Stimulated activated memory B cell treated with anti-CD40 and anti-IgM and Interleukin-4, amounts not matched to agents 10 μg/mL and 1 μg/mL and 100 μg/mL, for 72 hours (primary cell): ENCODE measurements at places on chromosomes 2 and 18.

- no peak for ATAC-seq
These were observed 187.2 kb upstream of the NOL4 start for GRCh38 chr18:34411952-34412351.

DNA sequence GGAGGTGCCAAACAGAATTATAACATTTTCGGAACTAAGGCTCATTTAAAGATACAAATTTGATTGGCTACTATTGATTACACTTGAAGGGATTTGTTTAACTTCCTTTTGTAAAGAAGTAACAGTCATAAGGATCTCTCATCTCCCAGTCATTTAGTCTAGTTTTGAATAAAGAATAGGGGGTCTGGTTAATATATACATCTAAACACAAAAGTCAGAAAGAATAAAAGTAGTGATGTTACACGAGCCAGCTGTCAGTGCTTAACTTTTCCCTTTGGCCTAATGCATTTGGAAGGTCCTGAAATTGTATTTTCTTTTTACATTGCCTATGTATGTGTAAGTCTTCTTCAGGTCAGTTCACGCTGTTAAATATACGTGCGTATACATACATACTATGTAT is 8.1 kb downstream of the SEPTIN2 start:
- no peak for ATAC-seq

DNA sequence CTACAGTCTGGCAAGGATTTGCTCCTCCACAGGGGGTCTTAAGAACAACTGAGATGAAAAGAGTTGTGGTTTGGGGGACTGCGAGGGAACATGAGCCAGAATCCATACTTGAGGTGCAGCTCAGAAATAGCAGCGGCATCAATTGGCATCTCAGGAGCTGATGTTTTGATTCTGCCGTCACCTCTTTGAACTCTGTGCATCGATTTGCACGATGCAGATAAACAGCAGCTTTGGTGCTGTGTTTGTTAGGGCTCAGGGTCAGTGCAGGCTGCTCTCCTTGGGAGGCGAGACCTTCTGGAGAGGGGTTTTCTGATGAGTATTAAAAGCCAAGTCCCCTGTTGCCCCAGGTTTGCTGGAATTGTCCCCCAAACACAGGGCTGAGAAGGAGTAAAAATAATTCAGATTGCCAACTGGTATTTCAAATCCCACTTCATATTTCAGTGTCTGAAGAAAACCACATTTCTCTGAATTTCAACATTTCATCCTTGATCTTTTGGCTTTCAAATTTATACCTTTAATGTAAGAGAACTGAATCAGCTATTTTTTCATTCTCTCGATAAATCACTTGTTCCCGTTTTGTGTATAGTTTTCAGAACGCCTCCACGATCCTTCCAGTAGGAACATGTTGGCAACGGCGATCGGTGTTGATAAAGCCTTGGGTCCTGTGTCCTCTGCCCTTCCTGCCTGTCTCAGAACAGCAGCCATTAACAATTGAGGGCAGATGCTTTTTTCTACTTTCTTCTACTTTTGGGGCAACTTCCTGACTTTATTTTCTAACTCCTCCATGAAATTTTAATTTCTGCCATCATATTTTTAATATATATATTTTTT is 65.0 kb downstream of the RAB31 start:
- ATAC-seq = no peak

DNA sequence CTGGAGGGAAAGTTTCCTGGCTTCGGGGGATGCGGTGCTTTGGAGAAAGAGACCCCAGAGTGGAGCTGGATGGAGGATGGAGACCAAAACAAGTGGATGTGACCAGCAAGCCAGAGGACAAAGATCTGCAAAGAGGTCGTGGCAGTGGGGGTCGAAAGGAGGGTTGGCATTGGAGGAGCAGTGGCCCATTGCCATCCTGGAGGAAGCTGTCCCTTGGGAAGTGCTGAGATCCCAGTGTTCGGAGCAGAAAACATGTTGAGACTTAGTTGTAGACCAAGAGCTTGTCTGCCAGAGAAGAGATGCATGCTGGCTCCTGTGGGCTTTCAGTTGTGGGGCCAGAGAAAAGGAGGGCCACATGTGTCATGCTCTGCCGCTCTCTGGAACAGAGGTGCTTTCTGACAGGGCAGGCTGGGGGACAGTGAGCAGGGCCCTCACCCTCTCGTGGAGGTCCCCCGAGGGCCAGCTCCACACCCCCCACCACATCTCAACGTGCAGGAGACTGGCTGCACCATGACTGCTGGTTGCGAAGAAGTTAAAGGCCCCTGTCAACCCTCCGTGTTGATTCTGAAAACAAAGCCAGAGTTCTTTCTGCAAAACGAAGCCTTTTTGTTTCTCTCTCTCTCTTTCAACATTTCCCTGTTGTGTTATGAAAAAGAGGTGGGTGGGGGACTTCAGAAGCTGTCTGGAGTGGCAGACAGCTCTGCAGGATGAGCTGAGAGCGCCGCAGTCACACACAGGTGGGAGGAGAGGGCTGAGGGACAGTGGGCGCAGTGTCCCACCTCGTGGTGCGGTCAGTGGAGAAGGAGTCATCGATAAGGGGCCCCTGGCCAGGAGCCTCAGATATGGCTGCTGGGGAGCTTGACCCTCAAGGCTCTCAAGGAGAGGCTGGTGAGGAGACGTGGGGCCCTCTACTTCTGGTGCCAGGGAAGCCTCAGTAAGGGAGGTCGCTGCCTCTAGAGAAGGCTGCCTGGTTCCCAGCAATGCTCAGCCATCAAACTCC is 77.6 kb upstream of the BCL2L11 start:
- ATAC-seq = peak; percentile 85

DNA sequence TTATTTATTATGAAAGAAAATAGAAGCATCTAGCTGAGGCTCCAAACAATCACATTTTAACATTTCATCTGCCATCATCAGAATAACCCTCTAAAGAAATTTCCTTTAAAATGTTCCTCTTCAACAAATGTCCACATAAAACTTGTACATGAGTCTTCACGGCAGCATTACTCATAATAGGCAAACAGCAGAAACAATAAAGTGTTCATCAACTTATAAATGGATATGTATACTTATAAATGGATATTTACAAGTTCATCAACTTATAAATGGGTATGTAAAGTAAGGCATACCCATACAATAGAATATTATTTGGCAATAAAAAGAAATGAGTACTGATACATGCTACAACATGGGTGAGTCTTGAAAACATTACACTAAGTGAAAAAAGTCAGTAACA is 33.5 kb upstream of the ASNSD1 start:
- no peak for ATAC-seq

GRCh38 chr2:181465676-181466375 is 8.6 kb downstream of the ITGA4 start:
- ATAC-seq = no peak

GRCh38 chr2:26184121-26184520 is 11.2 kb downstream of the GAREM2 start:
- no peak for ATAC-seq

DNA sequence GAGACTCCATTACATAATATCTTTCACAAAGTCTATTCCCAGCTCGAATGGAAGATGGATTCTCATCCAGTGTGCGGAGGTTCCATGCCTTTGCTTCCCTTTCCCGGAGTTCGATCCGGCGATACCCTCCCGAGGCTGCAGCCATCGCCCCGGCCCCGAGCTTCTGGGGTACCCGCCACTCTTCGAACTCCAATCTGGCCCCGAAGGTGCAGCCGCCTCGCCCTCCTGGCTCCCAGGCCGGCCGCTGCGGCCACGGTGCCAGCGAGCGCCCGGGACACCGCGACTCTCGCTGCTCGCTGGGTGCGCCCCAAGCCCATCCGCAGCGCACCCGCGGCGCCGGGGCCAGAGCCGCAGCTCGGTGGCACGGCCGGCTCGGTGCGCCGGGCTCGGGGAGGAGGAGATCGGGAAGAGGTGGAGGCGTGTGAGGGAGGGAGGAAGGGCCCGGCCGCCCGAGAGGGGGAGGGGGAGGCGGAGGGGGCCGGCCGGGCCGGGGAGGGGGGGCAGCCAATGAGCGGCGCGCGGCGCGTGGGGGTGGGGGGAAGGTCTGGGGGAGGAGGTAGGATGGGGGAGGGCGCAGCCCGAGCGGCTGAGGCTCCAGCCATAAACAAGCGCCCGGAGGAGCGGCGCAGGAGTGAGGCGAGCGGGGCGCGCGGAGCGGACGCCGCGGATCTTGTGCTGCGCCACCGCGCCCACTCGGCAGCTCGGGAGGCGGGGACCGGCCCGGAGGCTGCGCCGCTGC is at the start of gene CRIM1:
TSS of gene CRIM1 (plus strand) at position 628 of the 739 bp plus-strand sequence. CDS start 515 bp downstream, outside the sequence.
- peak; percentile 61 for ATAC-seq

- no peak for ATAC-seq
These were observed 220.8 kb downstream of the ALK start for GRCh38 chr2:29700560-29700959.

DNA sequence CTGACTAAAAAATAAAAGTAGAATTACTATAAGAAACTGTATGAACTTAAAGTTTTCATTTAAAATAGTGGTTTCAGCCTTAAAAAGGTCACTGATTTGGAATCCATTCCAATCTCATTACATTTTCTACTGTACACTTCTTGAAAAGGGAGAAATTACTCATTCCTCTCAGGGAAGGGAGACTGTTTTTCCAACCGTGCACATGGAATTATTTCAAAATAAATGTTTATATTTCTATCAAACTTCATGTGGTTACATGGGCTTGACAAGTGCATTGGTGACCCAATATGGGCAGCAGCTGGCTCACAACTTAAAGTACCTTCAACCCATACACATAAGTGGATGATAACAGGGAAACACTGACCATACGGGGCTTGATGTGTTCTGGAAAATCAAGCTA is 324.5 kb upstream of the THUMPD2 start:
- ATAC-seq = no peak

DNA sequence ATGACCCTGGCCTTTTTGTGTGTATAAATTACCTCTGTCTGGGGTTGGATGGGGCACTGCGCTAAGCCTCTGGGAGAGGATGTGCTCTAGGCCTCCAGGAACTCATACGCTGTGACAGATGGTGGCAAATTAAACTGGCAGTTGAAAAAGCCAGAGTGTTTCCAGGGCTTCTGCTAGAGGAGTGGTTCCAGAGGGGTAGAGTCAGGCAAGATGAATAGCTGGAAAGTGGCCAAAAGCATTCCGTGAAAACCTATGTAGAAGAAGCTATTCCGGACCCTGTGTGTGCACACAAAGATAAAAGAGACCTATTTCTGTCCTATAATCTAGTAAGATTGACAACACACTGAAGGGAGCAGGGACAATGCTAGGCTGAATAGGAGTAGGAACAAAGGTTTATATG is 84.8 kb downstream of the ACTR3 start:
- no peak for ATAC-seq

DNA sequence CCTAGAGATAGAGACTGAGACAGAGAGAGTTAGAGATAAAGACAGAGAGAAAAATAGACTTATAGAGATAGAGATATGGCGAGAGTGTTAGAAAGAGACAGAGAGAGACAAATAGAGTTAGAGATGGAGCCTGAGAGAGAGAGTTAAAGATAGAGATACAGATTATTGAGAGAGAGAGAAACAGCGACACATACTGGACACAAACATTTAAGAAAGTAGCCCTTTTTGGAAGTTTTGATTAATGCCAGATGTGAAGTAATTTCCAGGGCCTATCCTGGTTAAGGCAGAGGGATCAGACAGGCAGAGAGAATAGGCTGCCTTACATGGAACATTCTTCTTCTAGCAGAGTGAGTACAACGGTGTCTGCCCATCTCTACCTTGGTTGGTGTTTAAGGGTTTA is 311.6 kb upstream of the CDH7 start:
- ATAC-seq = no peak

DNA sequence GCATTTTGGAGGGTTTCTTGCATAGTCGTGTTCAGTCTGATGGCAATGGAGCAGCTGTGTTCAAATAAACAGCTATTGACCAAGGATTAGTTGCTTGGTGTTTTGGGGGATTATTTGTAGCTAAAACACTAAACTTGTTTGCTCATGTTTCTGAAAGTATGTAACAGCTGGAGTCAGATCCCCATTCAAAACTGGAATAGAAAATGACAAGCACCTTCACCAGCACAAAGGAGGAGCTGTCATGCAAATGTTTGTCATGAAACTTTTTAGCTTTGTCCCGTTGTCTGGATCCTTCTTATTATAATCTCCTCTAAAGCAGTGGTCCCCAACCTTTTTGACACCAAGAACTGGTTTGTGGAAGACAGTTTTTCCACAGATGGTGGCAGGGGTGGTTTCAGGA is 96.9 kb upstream of the ZNF236 start:
- no peak for ATAC-seq

DNA sequence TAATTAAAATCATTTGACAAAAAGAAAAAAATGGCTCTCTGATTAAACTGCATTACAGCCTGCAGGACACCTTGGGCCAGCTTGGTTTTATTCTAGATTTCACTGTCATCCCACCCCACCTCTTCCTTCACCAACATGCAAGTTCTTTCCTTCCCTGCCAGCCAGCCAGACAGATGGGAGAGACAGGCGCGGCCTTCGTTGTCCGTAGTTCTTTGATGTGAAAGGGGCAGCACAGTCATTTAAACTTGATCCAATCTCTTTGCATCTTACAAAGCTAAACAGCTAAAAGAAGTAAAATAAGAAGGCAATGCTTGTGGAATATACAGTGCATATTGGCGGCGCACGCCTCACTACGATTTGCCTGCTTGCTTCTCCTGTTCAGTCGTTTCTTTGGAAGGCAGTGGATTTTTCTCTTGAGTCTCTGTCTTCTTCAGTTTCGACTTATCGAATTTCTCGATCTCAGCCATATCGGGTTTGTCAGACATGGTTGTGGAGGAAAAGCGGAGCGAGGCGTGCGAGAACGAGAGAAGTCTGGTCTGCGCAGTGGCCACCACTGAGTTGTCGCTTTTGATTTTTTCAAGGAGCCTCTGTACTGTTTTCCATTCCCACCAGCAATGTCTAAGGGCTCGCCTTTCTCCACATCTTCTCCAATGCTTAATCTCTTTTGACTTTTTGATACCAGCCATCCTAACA is 22.4 kb downstream of the COLEC11 start:
- ATAC-seq = no peak

GRCh38 chr2:190881084-190881597 is 520 bp downstream of the GLS start:
- peak; percentile 44 for ATAC-seq

DNA sequence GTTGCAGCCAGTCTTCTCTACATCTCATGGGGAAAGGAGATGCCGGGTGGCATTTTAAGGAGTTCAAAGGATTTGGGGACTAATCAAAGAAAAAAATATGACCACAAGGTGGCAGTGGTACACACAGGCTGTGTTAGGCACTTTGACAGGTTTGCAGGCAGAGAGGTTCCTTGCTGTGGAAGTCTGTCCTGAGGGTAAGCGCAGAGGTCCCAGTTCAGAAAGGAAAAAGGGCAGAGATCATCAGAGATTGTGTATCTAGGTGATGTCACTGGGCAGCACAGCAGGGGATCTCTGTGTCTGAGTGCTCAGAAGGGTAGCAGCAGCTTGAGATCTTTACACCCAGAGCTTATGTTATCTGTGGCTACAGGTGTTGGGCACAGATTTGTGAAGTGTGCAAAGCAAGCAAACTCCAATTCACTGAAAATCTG is 231.4 kb downstream of the LRRTM1 start:
- ATAC-seq = no peak
